ENCODE measurements at places on chromosomes 1 and 21. TPM values are rescaled to one million over a fixed set of nuclear protein-coding genes. Genes with fewer than 3 reads are reported as not detected.

The CAMTA1 gene
- total RNA-seq = 77.2 TPM

The GRIK1 gene
- total RNA-seq = 0.39 TPM

The CHIA gene
- not detected for total RNA-seq

- no peak for DNase-seq
These were observed 348.8 kb downstream of the RYR2 start for GRCh38 chr1:237390823-237391222.

GRCh38 chr1:54883349-54884102 lies 3.5 kb downstream of the DHCR24 start:
- no peak for DNase-seq

DNA sequence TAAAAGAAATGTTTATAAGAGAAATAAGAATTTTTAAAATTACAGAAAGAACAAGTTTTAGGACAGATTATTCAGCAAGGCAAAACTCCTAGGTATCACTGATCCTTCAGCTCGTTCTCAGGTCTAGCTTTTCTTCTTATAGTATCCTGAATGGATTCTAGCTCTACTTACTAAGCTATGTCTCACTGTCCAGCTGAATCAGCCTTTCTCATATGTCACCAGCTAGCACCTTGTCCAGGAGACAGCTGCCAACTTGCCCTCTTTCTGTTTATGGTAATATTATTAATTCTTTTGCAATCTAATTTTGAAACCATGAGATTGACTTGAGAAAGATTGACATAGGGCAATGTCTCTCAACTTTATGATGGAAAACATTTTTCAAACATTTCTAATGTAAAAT lies 159.9 kb downstream of the LYPLAL1 start:
- no peak for DNase-seq

DNA sequence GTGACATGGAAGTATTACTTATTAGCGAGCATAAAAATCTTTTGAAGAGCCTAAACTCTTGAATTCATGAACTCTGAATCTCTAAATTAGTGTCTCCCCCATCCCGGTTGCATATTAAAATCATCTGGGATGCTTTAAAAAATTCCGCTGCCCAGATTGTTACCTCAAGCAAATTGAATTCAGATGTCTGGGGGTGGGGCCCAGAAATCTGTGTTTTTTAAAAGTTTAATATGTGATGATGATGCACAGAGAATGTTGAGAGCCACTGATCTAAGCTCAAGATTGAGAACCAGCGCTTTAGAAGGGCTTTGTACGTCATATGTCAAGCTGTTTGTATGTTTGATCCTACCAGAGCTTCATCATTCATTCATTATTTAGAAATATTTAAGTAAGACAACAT lies 446.8 kb downstream of the NUF2 start:
- DNase-seq = no peak

DNA sequence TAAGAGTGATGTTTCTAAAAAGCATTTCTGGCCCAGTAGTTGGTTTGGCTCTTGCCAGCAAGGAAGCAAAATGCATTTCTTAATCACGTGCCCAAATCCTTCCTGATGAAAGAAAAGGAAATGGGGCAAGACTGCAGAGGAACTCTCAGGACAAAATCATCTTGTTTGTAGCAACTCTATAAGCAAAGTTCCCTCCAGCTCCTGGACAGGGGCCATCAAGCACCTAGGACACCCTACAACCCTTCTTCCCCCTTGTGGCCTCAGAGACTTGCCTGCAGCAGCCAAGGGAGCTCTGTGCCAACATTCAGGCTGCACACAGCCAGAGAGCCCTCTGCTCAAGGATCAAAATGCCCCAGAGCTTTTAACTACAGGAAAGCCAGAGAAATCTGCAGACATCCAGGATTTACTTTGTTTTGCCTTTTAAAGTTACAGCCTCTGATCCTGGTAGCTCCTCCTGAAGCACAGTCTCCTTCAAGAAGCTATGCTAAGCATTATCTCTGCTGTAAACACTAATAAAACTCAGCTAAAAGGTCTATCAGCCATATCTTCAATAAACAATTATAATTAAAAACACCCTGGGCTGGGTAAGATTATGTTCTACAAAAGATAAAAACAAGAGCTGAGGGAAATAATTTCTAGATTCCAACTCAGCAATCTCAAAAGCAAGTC lies 105.0 kb downstream of the KIAA0319L start:
- no peak for DNase-seq

DNA sequence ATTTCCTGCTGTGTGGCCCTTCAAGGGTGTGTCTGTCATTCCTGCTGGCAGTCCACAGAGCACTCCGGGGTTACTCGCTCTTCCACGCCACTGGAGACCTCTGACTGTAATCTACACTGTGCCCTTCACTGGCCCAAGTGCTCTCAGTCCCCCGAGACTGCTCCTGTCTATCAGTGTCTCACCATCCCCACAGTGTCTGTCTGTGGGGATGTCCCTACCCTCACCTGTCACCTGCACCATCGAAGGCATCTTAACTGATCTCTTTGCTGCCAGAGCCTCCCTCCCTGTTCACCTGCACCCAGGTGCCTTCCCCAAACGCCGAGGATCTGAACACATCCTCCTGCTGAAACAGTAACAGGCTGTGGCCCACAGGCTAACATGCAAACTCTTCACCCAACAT lies 136.7 kb downstream of the MATN1 start:
- DNase-seq = no peak

GRCh38 chr1:56824938-56825337 lies 5.7 kb upstream of the FYB2 start:
- no peak for DNase-seq

DNA sequence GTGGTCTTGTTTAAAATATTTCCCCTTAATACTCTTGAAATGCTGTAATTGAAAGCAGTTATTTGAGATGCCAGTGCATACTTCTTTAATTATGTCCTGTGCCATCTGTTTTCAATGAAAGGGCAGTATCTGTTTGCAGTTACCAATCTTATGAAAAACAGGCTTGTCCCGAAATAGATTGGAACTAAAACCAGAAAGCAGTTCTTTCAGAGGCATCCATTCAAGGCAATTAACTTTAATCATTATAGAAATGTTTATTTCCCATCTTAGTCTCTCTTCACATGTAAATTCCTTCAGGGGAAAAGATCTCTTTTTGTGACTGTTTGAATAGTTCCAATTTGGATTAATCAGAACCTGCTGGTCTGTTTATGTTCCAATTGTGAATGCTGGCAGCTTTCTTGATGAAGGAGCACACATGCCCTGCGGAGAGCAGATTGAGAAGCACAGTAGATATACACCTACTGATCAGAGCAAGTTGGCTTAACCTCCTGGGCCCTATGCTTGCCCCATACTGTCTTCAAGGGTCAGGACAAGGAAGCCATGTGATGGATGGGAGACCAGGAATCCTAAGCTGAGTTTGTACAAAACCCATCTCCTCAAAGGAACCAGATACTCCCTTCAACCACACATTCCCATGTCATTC lies 41.6 kb upstream of the MROH9 start:
- no peak for DNase-seq

DNA sequence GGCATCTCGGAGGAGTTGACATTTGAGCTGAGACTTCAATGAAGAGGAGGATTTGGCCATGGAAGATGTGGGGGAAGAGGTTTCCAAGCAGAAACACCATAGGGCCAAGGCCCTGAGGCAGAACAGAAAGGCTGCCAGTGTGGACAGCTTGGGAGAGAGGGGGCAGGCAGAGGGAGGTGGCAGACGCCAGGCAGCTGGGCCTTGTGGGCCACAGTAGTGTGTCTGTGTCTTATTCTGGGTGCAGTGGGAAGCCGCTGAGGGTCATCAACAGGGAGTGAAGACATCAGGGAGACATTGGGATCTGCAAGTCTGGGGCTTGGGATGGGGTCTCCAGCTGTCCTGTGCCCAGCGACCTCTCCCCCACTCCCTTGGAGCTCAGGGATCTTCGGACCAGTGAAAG lies 96.8 kb downstream of the LACTBL1 start:
- DNase-seq = no peak

DNA sequence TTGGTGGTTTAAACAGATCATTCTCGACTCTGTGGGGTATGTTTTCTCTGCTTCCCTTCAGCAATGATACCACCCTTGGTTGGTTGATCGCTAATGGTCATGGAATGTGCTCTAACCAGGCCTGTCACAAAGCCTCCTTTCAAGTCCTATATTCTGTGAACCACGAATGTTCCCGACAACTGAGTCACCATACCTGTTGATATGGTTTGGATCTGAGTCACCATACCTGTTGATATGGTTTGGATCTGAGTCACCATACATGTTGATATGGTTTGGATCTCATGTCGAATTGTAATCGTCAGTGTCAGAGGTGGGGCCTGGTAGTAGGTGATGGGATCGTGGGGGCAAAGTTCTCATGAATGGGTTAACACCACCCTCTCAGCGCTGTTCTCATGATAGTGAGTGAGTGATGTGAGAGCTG lies 10.2 kb upstream of the CAMK2N1 start:
- DNase-seq = no peak

DNA sequence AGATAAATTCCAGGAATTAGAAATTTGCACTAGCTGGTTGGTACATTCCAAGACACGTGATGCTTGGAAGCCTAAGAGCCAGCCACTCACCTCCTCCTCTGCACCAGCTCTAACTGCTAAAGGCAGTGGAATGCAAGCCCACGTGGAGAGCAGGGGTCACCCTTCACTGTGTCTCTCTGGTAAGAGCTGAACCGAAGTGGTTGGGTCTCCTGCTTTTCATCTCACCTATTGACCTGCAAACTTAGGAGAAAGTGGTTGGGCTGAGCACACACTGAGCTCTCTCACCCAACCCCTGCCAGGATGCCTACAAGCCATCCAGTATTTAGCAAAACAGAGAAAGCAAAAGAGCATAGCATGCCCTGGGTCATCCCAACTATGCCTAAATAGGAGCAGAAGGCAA lies 19.3 kb downstream of the HAO2 start:
- no peak for DNase-seq

Measured in glutamatergic neuron (in vitro differentiated cells).